Right hindlimb (tissue), 1 donor: ENCODE measurements at places on chromosomes 4 and X.

DNA sequence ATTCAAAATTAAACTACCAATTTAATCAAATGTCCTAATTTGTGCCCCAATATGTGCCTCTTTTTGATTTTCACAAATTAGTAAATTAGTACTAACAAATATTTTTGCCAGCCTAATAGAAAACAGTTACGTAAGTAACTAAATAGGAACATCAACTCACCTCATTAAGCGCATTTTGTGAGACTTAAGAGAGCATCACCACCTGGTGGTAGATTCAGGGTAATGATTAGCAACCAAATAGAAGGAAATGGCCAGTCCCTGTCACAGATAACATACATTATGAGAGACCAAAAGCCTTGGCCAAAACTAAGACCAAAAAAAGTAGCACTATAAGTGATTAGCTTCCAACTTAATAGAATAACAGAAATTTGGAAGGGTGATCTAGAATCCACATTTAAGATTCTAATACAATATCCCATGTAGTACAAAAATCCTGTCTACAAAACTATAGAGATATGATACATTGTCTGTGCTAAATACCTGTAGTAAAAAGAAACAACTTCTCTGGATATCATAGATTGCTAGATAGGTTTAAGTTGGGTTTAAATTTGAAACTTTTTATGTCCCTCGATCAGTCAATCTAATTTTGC lies 46.7 kb downstream of the C4orf46 start:
- DNase-seq, result no peak

DNA sequence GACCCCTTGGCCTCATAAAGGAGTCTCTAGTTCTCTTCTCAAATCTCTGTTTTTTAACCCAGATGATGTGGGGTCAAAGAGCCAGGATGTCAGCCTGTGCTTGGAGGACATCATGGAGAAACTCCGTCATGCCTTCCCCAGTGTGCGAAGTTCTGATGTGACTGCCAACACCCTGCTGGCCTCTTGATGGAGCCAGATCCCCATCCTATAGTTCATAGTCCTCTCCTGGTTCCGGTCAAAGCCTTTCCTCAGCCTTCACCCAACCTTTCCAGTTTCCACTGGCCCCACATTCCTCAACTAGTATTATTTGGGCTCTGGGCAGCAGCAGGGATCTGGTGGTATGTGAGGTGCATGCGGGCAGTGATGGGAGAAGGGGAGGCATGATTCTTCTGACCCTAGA lies 30.7 kb downstream of the TAF7L start:
- DNase-seq, result no peak

- DNase-seq, result no peak
These were observed 335.2 kb downstream of the ADAM29 start for GRCh38 chr4:175253184-175253902.

DNA sequence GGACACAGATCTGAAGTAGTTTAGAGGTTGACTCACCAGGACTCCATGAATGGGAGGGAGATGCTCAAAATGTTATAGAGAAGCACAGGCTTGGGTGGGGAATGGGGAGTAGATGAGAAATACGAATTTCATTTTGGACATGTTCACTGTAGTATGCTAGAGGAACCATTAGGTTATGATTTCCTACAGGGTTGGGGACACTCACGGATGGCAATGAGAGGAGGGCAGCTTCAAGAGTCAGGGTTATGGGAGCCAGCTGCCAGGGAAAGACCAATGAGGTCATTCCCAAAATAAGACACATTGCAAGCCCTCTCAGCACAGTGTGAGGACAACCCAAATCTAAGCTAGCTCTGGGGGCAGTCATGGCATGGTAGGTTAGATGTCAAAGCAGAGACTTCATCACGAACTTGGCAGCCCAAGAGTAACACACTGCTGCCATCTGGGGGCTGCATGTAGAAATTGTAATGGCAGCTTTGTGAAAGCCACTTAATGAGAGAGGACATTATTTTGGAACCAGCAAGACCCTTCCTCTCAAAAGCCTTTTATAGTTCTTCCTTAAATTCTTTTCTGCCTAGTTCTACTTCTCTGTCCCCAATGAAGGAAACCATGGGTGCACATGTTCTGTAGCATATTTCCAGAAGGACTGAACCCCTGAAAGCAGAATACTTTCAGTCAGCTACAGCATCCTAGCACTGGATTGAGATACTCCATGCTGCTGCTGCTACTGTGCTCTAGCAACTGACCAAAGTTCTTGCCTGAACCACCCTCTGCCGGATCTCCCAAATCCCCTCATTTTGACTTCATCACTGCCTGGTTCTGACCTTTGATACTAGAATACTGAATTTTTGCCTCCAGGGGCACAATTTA lies 16.2 kb upstream of the ZCCHC12 start:
- peak; percentile 55 for DNase-seq

DNA sequence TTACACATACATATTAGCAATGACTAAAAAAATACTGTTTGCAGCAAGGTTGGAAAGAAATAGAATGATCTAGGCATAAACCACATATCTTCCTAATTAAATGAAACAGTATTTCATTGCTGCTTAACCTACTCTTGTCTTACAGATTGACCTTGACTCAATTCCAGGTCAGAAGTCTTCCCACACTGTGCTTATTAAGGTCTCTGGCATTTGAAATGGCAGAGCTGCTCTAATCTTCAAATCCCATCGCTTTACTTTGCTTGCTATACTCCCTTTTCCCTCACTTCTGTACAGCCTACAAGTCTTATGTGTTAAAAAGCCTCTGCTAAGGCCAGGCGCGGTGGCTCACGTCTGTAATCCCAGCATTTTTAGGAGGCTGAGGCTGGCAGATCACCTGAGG lies 424.5 kb downstream of the RPA4 start:
- no peak for DNase-seq

GRCh38 chr4:137025484-137026059 lies 506.7 kb downstream of the PCDH18 start:
- DNase-seq, result no peak

DNA sequence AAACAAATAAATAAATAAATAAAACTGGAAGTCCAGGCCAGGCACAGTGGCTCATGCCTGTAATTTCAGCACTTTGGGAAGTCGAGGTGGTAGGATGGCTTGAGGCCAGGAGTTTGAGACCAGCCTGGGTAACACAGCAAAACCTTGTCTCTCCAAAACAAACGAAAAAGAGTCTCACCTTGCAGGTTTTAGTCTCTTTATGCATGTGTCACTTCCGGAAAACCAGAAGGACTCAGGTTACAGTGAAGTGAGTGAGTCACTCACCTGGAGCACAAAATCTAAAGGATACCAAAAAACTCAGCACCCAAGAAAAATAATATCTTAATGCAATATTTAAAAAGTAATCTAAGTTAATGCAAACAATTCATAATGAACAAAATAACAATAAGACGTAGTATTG lies 20.1 kb upstream of the SLC34A2 start:
- DNase-seq, result no peak

- no peak for DNase-seq
These were observed 803 bp downstream of the CNGA1 start for GRCh38 chr4:48015678-48016077.

DNA sequence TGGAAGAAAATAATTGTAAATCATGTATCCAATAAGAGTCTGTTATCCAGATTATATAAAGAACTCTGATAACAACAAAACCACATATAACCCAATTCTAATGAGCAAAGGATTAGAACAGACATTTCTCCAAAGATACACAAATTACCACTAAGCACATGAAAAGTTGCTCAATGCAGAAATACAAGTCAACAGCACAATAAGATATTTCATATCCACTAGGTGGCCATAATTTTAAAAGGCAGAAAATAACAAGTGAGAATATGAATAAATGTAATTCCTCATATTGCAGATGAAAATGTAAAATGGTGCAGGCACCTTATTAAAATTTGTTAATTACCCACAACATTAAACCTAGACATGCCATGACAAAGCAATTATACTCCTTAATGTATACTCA lies 73.9 kb upstream of the ZCCHC13 start:
- DNase-seq, result no peak

DNA sequence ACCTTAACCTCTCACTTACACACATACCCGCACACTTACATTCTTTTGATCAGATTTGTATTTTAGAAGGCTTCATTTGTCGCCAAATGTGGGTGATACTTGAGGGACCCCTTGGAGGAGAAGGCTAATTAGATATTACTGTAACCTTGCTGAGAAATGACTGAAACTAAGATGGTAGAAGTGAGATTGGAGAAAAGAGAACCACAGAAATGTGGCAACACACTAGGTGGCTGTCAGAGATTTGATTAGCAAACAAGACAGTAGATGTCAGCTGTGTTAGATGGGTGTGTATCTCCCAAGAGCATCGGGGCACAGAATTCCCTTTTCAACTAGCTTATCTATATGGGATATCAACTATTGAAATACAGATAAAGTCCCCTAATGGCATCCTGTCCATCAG lies 149.3 kb upstream of the FABP2 start:
- no peak for DNase-seq

- DNase-seq, result no peak
These were observed 411.3 kb upstream of the RASGEF1B start for GRCh38 chr4:81883004-81883403.

DNA sequence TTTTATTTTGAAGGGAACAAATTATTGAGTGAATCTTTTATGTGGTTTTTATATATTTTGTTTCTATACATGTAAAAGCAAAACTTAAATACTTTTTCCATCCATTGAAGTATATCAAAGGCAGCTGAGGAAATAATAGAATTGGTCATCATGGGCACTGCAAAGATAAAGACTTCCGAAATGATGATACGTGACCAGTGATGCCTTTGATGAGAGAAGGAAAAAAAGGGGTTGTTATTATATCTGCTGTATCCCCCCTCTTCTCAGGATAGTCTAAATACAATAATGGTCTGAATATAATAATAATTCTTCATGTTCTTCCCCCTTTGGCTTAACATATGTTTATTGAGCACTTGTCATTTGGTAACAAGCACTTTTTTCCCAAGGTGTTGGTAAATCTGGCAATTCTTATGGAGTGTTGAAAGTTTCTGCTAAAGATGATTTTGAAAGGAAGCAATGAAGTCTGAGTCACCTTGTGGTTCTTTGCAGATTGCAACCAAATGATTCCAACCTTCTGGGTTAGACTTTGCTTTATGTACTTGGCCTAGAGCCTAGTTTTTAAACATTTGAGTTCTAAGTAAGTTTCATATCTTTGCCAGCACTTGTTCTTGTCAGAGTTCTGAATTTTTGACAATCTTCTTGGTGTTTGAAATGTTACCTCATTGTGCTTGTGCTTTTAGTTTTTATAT lies 60.8 kb downstream of the USP9X start:
- DNase-seq, result no peak

DNA sequence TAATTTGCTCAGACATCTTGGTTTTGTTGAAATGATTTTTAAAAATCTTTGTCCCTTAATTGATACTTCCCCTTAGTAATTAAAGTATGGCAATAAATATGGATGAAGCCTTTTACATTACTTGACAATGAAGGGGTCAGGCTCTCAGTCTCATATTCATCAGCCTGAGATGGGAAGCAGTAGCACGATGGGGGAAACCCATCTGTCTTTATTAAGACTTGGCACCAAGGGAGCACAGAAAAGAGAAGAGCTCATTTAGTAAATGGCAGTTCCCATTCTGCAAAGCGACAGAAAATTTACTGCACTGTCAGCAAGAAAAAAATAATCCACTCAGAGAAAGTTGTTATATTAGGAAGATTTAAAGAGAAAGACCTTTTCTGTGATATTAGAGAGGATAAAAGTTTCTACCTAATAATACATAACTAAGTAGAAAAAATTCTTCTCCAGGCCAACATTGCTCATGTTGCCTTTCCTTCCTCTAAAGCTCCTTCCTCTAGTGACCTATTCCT lies 7.9 kb upstream of the SERTM2 start:
- DNase-seq, result no peak

DNA sequence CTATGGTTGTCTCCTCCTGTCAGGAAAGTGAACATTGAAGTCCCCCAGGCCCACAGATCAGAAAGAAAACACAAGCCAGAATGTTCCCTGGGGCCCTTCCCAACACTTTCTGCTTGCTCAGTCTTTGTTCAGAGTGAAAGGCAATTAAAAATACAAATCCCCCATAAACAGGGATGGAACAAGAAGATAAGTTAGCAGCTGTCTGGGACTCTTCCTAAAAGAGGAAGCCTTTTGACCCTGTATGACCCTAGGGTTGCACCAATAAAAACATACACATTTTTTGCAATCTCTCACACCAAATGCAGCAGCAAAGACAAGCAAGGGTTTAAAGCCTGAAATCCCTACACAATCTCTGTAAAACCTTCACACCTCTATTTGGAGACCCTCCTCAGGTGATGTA lies 22.6 kb downstream of the IRF2 start:
- DNase-seq, result no peak

DNA sequence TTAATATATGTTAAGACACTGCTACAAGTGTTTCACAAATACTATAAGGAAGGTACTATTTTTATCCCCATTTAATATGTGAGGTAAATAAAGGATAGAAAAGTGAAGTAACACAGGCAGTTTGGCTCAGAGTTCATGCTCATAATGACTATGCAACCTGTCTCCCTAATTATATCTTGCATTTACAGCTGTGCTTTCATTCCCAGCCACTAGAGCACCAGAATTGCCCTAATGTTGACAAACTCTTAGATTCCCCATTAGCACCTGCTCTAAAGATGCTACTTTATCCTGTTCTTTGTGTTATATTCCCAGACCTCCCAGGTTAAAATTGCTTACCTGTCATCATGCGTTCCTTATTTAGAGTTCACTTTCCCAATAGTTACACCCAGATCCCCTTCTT lies 833.6 kb downstream of the CCSER1 start:
- no peak for DNase-seq

GRCh38 chrX:39654183-39654925 lies 443.4 kb downstream of the BCOR start:
- no peak for DNase-seq

DNA sequence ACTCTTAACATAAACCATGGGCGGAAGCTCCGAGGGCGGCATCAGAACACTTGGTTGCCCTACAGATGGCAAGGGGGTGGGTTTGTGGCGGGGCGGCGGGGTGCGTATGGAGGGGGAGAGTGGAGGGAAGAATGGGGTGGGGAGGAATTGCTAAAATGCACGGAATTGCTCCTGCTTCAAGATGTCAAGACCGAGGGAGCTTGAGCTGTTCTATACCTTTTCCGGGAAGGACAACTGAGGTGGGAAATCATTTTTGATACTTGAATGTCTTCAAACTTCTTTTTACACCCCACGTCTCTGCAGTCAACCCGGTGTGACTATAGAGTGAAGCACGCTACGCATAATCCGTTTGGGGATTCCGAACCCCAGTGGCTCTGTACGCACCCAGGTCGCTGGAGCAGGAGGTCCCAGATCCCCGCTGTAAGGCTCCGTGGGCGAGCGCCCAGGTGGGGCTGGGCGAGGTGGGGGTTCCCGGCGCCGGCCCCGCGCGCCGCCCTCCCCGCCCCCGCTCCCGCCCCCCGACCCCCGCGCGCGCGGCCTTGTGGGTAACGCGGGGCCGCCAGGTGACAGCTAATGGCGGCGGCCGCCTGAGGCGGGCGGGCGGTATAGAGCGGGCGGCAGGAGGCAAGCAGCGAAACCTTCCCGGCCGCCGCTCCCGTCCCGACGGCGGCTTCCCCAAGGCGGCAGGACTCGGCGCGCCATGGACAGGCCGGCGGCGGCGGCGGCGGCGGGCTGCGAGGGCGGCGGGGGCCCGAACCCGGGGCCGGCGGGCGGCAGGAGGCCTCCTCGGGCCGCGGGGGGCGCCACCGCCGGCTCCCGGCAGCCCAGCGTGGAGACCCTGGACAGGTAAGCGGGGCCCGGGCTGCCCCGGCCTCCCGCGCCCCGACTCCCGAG lies at the start of gene MTMR1:
TSS of gene MTMR1 (plus strand) at position 566 of the 894 bp plus-strand sequence. CDS start at position 701, 135 bp downstream.
- peak; percentile 59 for DNase-seq

- peak; percentile 77 for DNase-seq
These were observed 652.1 kb downstream of the ANKRD50 start for GRCh38 chr4:124060261-124060918.

- no peak for DNase-seq
These were observed 32.1 kb upstream of the VEGFD start for GRCh38 chrX:15416133-15416993.

- no peak for DNase-seq
These were observed 376.8 kb upstream of the FGF16 start for GRCh38 chrX:77070202-77070918.
